ENCODE measurements at places on chromosomes 11 and 22. TPM values are rescaled to one million over a fixed set of nuclear protein-coding genes. Genes with fewer than 3 reads are reported as not detected.

GRCh38 chr11:87254562-87254961 lies 216.8 kb downstream of the TMEM135 start:
- DNase-seq, result no peak

GRCh38 chr22:35914665-35915476 lies 113.8 kb downstream of the RBFOX2 start:
- DNase-seq, result peak; percentile 48

- DNase-seq, result no peak
Observed at GRCh38 chr11:8838248-8838647, 72.7 kb upstream of the AKIP1 start.

NRIP3 gene
- 1.9 TPM for total RNA-seq

DNA sequence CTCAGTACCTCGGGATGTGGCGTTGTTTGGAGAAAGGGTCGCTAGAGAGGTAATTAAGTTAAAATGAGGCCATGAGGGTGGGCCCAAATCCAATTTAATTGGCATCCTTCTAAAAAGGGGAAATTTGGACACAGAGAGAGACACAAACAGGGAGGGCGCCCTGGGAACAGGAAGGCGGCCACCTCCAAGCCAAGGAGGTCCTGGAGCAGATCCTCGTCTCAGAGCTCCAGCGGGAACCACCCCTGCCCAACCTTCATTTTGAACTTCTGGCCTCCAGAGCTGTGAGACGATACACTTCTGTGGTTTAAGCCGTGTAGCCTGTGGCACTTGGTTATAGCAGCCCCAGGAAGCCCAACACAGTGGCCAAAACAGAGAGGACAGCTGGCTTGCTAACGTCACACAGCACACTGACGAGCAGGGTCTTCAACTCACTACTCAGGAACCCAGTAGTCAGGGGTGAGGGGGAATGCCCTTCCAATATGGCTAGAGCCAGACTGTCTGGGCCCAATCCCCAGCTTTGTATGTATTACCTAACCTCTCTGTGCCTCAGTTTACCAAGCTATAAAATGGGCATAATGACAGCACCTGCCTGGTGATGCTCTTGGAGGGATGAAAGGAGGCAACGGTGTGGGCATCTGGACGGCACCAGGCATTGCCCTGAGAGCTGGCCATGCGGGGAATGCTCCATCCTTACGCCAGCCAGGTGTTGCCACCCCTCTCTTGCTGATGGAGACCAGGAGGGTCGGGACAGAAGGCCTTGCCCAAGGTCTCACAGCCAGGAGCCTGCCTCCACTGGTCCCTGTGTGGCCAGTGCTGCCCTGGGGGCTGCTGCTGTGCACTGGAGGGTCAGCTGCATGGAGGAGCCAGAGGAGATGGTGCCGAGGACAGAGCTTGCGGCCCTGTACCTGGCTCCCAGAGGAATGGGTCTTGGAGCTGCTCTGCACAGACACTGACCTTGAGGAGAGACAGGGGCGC lies 53.3 kb upstream of the LINC01488 start:
- no peak for DNase-seq

- DNase-seq, result no peak
Observed at GRCh38 chr11:100863080-100863581, 176.0 kb downstream of the ARHGAP42 start.

GRCh38 chr11:64120951-64121569 lies 44.9 kb downstream of the MACROD1 start:
- DNase-seq, result no peak

DNA sequence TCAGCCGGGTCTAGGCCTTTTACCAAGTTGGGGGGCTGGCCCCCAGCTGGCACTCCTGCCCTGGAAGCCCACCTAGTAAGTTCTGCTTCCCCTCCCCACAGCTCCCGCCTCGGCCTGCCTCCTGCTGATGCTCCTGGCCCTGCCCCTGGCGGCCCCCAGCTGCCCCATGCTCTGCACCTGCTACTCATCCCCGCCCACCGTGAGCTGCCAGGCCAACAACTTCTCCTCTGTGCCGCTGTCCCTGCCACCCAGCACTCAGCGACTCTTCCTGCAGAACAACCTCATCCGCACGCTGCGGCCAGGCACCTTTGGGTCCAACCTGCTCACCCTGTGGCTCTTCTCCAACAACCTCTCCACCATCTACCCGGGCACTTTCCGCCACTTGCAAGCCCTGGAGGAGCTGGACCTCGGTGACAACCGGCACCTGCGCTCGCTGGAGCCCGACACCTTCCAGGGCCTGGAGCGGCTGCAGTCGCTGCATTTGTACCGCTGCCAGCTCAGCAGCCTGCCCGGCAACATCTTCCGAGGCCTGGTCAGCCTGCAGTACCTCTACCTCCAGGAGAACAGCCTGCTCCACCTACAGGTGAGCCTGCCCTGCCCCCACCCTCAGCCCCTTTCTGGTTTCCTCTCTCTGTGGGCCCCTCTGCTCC lies 7.3 kb downstream of the RTN4RL2 start:
- DNase-seq, result no peak

PHLDA2 gene
- total RNA-seq, result 3.4 TPM

API5 gene
- total RNA-seq, result 41.2 TPM

All from left cardiac atrium (tissue), 4 donors.